ENCODE measurements at places on chromosomes 3 and 15.

DNA sequence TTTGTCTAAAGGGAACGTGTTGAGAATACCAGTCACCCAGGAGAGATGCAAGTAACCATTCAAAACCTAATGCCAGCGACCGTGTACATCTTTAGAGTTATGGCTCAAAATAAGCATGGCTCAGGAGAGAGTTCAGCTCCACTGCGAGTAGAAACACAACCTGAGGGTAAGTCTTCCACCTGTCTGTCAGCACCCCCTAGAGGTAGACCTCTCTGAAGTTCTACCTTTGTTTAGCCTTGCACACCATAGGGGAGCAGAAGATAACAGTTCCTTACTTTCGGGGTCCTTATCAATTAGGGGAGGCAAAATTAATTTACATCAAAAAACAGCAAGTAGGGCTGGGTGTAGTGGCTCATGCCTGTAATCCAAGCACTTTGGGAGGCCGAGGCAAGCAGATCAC, 124.4 kb downstream of the HCN4 start:
- DNase-seq: no peak

DNA sequence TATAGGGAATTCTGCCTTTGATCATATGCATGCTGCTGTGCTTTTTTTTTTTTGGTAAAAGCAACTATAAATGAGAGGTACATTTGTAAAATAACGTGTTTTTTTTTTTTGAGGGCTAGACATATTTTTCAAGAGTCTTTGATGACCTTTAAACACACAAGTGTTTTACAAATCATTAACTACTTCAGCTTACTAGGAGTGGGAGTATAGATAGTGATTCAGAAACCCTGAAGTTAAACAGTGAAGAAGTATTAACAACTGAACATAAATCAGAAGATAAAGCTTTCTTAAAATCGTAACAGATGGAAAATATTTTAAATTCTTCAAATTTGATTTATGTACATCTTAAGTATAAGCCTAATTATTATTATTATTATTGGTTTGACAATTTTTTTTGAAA, 2.9 kb upstream of the GMNC start:
- DNase-seq: no peak

GRCh38 chr15:62790546-62790945, 252.0 kb upstream of the TPM1 start:
- DNase-seq: no peak

DNA sequence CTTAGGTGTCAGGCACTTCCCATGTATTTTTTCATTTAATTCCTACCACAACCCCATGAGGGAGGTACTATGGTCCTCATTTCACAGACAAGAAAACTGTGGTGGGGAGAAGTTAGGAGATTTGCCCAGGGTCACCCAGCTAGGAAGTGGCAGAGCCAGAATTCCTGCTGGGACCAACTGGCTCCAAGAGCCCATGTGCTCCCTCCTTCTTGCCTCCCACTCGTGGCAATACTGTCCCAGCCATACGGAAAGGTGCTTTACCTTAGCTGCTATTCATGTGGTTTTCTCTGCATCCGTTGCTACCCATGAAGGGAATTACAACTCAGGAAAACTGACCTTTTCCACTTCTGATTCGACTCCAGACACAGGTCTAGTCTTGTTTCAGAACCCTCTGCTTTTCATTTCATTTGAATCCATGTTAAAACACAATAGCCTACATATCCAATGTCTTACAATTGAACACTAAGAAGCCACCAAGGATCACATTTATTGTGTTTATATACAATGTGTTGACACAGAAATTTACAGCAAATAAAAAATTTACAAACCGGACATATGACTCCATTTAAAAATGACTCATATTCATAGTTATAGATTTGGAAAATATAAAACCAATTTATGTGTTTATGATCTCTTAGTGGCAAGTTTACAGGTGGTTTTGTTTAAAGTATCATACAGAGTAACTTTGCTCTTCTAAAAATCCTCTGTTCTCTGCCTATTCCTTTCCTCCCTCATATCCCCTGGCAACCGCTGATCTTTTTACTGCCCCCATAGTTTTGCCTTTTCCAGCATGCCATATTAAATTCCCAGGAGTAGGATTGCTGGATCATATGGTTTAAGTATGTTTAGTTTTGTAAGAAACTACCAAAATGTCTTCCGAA, 58.8 kb downstream of the BTD start:
- no peak for DNase-seq

- DNase-seq: no peak
Observed at GRCh38 chr3:11350374-11350773, 78.2 kb downstream of the ATG7 start.

GRCh38 chr15:75061272-75061671, 37.9 kb downstream of the PPCDC start:
- DNase-seq: no peak

GRCh38 chr3:39716849-39717248, 92.6 kb upstream of the MYRIP start:
- no peak for DNase-seq

GRCh38 chr3:184129012-184129411, 6.1 kb upstream of the EIF2B5 start:
- DNase-seq: no peak

GRCh38 chr3:60095516-60095915, 1045.7 kb upstream of the CFAP20DC start:
- DNase-seq: no peak

GRCh38 chr15:42046597-42046996, 25.8 kb upstream of the PLA2G4E start:
- DNase-seq: no peak

GRCh38 chr15:55743729-55744655, 1.0 kb upstream of the PRTG start:
- no peak for DNase-seq

DNA sequence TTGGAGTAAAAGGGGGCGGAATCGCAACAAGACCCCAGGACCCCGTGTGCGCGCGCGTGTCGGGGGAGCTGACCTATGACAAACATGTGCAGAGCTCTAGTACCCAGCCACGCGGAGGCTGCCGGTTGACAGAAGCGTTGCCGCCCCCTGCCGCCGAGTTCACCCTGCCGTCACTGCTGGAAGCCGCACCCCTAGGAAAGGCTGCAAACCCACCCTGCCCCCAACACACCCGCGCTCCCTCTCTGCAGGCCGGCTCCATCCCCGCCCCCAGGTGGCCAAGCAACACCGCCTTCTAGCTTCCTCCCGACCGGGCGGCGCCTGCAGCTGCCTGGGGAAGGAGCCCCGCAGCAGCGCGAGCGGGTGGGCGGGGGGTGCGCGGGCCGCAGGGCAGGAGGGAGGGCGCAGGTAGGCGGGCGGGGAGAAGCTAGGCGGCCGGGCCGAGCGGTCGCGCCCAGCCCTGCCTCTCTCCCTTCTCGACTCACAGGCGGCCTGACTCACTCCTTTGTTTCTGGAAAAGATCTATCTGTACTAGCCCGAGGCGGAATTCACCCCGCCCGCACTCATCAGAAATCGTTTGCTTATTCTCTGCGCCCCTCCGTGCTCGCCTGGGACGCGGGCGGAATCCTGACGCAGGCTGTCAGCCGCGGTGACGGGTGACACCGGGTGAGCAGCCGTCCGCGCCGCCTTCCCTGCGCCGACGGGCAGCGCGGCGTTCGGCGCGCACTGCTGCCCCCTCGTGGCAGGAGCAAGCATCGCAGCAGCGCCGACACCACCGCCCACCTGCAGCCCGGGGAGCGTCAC, 160.8 kb downstream of the GAP43 start:
- peak; percentile 93 for DNase-seq

- DNase-seq: no peak
Observed at GRCh38 chr3:29683018-29683993, 402.4 kb downstream of the RBMS3 start.

GRCh38 chr3:69283913-69284611, 101.8 kb downstream of the FRMD4B start:
- no peak for DNase-seq

DNA sequence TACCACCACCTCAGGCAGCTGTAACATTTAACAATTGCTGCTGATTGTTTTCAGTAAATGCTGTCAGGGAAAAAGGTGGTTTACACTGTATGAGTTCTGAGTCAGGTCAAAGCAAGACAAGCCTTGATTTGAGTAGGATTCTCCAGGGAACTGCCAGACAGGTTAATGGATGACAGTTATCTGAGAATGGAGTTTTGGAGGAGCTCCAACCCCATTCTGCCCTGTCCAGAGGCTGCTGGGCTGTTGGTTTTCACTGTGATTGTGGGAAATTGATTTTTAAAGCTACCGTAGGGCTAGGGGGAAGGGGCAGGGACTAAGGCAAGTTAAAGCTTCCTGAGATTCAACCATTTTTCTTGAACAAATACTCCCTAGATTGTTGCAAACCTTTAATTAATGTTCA, 39.9 kb downstream of the TICRR start:
- no peak for DNase-seq

DNA sequence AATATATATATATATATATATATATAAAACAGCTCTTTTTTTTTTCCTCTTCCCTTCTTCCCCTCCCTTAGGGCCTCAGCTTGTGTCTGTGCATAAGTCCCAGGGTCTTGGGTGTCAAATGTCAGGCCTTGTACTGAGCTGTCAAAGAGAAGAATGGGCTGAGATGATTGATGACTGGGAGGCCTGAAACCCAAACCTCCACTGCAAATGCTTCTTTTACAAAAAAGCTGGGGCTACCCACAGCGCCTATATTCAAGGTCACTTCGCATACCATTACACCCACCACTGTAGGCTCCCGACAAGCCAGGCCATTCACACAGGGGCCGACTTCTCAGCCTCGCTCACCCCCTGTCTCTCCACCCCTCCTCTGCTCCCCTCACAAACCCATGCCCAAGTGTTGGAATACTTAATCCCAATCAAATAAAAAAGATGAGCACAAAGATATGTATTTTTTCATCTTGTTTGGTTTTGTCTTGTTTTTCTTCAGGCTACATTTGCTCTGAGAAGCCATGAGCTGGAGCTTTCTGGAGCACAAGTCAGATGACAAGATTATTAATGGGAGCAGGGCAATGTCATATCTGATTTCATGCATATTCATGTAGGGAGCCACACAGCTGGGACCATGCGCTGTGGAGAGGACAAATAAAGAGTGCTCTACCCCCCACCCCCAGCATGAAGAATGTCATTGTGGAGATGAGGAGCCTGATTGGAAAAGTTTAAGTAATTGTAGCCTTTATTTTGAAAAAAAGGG, 614.4 kb upstream of the NR2F2 start:
- DNase-seq: no peak

- no peak for DNase-seq
Observed at GRCh38 chr3:53823026-53823955, 22.9 kb downstream of the CHDH start.

DNA sequence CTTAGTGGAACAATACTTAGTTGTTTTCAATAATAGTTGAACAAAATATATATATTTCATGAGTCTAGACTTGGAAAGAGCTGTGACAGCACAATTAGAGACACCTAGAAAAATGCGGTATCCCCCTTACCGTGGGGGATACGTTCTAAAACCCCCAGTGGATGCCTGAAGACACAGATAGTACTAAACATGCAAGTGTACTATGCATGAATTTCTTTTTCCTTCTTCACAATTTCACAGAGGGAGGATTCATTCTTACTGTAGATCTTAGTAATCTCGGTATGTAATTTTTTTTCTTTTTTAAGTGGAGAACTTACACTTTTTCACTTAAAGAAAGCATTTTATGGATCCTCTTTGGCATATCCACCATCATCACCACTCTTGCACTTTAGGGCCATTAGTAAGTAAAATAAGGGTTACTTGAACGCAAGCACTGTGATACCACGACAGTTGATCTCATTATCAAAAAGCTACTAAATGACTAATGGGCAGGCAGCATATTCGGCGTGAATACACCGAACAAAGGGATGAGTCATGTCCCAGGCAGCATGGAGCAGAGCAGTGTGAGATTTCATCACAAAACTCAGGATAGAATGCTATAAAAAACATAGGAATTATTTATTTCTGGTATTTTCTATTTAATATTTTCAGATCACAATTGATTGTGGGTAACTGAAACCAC, 72.3 kb upstream of the ZNF280D start:
- no peak for DNase-seq

GRCh38 chr3:149019580-149019979, 28.2 kb downstream of the GYG1 start:
- no peak for DNase-seq

GRCh38 chr3:115092220-115092791, 54.8 kb downstream of the ZBTB20 start:
- DNase-seq: peak; percentile 63

DNA sequence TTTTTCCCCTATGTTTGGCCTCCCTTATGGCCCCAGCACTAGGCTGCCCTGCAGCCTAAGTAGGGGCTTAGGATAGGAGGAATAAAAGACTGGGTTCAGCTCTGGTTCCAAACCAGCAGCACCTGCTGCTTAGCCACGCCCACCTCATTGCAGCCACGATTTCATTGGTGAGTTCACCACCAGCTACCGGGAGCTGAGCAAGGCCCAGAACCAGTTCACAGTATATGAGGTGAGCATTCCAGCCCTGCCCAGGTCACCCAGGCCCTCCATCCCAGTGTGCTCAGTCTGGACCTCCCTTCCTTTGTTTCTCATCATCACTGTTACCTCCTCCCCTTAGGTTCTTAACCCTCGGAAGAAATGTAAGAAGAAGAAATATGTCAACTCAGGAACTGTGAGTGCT, 11.5 kb downstream of the CPNE9 start:
- DNase-seq: no peak

DNA sequence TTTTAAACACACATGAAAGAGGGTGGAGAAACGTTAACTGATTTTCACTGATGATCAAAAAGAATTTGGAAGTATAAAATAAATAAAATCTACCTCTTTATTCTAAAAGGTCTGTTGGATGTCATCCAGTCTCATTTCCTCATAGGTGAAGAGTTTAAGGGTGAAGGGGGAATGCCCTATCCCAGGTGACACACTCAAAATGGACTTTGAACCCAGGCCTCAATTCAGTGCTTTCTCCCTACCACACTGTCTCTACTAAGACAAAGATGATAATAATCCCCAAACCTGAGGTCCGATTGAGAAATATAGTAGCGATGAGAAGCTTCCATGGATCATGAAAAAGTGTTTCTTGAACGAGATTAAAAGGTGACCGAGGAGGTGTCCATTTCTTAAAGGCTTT, 5.1 kb upstream of the EFCAB12 start:
- DNase-seq: no peak

GRCh38 chr3:182710557-182711157, 82.6 kb upstream of the ATP11B start:
- no peak for DNase-seq

- peak; percentile 44 for DNase-seq
Observed at GRCh38 chr3:146218880-146219866, 31.7 kb downstream of the PLSCR4 start.

- no peak for DNase-seq
Observed at GRCh38 chr3:181901626-181902025, 189.9 kb downstream of the SOX2 start.

GRCh38 chr15:51678096-51678495, 3.2 kb upstream of the SCG3 start:
- no peak for DNase-seq
